ENCODE measurements at places on chromosomes 6 and 20.

GRCh38 chr6:33958526-33959328 is 154.9 kb upstream of the MLN start:
- DNase-seq, result no peak

DNA sequence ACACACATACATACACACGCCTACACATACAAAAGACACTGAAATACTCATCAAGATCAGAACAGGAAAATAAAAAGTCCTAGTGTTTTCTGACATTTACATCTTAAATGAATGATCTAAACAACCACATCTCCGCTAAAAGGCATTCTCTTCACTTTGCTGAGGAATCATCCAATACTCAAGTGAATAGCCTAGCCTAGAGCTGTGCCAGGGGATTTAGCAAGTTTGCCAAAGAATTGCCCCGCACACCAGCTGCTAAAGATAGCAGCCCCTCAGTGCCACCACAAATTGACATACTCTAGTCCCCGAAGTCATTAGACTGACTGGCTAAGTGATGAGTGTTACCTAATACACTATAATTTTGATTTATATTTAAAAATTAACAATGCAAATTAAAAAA is 246.8 kb upstream of the POU3F2 start:
- DNase-seq, result no peak

- DNase-seq, result peak; percentile 21
Observed at GRCh38 chr6:153231048-153231646, 100.1 kb upstream of the RGS17 start.

- DNase-seq, result peak; percentile 54
Observed at GRCh38 chr6:117483004-117483644, 650 bp downstream of the DCBLD1 start.

- DNase-seq, result no peak
Observed at GRCh38 chr6:167559675-167560479, 235.0 kb downstream of the TTLL2 start.

DNA sequence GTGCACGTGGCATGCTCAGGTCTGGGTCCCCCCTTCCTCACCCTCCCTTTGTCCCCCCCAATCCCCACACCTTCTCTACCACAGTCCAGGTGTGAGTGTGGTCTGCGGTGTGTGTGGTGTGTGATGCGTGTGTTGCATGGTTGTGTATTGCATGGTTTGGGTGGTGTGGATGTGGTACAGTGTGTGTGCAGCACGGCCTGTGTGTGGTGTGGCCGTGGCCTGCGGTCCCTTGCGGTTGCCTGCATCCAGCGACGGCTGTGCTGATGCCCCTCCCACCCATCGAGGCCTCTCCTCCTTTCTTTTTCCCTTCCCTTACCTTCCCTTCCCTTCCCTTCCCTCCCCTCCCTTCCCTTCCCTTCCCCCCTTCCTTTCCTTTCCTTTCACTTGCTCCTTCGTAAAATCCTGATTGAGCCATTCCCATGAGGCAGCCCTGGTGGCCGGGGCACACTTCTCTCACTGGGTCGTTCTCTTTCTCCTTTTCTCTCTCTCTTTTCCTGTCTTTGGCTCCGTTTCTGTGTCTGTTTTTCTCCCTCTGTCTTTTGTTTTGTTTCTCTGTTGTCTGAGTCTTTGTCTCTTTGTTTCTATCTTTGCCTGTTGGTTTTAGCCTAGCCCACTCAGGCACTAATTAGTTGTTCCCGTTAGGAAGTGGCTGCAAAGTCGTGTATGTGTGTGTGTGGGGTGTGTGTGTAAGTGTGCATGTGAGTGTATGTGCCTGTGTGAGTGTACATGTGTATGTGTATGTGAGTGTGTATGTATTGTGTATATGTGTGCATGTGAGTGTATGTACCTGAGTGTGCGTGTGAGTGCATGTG is 65.7 kb downstream of the SRC start:
- DNase-seq, result no peak

GRCh38 chr6:128494440-128494839 is 26.0 kb downstream of the PTPRK start:
- peak; percentile 61 for DNase-seq

DNA sequence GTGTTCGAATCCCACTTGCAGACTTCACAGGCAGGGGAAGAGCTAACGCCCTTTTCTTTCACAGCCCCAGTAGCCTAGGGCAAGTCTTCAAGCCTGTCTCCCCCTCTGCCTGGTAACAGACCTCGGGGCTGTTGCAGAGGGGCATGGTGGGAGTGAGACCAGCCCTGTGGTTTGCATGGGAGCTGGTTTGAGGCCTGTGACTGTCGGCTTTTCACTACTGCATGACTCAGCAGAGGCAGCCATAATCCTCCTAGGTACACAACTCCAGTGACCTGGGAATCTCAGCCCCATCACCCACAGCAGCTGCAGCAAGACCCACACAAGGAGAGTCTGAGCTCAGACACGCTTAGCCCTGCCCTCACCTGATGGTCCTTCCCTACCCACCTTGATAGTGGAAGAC is 55.3 kb upstream of the POPDC3 start:
- no peak for DNase-seq

DNA sequence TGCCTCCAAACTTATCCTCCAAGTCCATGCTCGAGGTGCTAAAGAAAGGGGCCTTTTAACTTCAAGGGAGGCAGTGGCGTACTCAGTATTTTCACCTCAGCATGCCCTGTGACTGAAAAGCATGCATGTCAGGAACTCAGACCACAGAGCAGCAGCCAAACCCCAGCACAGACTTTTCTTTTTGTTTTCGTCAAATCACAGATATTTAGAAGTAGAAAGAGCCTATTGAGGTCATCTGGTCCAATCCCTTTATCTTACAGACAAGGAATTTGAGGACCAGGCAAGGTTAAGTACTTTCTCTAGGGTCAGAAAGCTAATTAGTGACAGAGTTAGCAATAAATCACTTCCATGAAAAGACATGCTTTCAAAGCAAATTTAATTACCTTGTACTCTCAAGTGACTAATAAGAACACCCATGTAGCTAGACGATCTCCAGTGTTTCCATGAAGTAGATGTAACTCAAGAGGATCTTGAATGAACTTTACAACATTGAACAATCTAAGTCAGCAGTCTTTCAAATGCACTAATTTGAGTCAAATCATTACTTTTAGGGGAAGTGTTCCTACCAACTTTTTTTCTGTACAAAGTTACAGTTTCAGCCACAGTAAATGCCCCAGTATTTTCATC is 35.9 kb downstream of the MOXD1 start:
- no peak for DNase-seq

DNA sequence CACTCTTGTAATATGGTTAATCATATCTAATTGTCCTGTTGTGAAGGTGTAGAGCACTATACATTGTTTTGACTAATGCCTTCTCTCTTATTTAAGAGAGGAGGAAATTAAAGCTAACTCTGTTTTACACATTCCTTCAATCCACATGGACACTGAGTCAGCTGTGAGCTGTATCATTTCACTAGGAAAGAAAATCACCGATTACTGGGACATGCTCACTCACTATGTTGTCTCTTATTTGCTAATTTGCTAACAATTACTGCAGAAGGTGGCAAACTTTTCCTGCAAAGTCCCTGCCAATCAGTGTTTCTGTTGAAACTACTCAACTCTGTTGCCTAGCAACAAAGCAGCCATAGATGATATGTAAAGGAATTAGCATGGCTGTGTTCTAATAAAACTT is 98.2 kb downstream of the BCAS1 start:
- DNase-seq, result no peak

DNA sequence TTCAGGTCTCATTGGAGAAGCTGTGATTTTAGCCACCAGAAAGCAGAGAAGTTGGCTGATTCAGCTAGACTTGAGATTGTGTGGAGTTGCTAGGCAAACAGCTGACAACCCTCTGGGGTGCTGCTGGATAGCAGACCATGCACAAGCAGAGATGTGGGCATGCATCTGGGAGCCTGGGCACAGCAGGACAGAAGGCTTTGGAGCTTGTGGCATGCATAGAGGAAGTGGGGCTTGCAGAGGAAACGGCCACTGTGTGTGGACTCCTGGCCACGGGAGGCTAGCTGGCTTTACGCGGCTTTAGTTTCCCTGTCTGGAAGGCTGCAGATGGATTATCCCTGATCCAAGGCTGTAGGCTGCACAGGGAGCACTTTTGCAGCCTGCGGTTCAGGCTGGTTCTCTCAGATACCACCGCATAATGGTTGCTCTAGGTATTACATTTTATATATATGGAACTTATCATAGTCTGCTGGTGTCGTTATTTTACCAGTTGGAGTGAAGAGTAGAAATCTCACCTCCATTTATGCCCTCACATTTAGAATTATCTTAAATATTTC is 10.4 kb downstream of the ZNF831 start:
- DNase-seq, result no peak

DNA sequence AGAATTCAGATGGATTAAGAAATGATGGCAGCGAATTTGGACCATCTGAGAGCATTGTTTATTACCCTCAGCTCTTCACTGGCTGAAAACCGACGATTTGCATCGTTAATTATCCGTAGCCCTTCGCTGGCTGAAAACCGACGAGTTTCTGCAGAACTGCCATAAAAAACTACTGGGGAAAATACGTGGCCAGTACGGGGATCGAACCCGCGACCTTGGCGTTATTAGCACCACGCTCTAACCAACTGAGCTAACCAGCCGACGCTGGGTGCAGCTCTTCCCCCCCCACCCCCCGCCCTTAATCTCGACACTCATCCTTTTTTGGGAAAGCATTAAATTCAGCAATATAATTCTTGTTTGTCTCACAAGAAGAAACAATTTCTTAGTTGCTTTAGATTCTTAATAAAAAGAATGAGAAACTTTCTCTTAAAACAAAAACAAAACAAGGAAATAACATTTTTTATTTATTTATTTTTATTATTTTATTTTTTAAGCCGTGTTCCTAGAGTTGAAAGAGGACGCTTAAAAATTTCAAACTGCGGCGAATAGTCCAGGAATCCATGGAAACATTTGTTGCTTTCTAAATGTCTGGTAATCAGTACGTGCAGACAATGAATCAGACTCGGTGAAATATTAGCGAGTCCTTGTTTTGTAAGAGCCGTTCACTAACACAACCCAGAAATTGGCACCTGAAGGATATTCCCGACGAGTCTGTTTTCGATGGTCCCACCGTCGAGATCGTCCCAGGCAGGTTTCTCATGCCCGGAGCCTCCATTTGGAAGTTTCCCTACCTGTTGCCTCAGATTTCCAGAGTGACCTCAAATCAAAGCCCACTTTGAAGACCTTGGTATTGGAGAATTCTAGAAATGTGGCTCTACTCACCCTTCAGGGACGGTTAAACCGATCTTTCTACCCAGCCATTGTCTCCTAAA is 27.8 kb downstream of the PRSS16 start:
- no peak for DNase-seq

GRCh38 chr20:22584922-22585785 is 782 bp upstream of the FOXA2 start:
- DNase-seq, result no peak

DNA sequence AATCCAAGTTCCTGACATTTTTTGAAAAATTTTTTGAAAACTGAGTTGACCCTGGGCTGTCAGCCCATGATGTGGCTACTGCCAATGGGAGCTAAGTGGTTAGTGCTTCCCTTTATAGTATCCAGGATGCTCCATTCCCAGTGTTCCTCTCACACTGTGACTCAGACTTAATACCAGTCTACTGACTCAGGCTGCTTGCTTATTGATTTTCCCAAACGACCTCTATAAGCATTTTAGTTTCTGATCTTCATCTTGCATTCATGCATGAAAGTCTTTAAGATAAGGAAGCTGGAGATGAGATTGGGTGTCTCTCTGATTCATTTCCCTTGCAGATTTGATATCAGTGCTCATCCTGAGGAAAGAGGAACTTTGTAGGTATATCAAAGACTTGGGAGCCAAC is 560.0 kb downstream of the TBC1D32 start:
- DNase-seq, result no peak

GRCh38 chr20:54234991-54235390 is 27.1 kb downstream of the PFDN4 start:
- DNase-seq, result no peak

GRCh38 chr6:118546164-118546879 is 1.8 kb upstream of the PLN start:
- no peak for DNase-seq

DNA sequence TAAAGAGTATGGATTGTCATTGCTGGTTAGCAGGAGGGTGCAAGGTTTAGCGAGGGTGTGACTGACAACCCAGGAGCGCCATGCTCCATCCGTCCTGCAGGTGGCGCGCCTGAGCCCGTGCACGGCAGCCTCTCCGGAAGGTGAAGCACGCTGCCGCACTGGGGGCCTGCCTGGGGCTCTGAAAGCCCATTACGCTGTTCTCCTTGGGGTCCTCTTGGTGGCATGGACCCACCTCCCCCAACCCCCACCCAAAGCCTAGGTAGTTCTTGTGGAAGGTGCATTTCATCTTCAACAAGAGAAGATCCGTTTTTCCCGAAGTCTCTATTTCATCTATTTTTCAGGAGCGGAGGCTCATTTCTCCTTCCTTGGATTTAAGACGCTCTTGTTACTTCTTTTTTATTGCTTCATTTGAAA is 197.4 kb upstream of the KCNG1 start:
- DNase-seq, result no peak

GRCh38 chr6:1626481-1626880 is 16.8 kb downstream of the FOXC1 start:
- no peak for DNase-seq

GRCh38 chr20:61704661-61705060 is 361.0 kb downstream of the TAF4 start:
- no peak for DNase-seq

DNA sequence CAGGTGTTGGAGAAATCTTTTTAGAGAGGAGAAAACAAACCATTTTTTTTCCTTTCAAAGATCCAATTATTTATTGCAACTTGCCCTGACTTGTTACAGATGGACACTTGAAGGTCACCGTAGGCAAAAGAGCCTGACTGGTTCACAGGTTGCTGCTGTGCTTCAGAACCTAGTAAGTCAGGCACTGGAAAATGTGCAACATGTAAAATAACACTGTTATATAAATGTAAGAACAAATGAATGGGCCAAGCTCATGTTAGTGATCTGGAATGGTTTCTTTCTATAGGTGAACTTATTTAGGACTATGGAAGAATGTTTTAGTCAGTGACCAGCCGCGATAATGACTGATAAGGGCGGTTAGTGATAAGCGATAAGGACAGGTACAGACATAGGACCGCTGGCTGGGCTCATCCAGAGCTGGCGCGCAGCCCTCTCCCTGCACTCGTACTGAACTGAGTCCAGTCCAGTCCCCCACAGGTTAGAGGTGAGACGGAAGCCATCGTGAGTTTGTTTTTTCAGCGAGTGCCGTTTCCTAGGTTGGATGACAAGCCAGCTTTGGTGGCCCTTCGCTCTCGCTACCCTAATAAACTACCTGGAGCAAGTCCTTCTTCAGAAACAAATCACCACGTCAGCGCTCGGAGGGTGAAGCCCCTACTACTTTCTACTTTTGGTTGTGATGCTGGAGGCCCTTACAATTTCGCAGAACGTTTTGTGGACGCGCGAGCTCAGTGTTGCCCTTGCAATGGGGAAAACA is 94.4 kb upstream of the PRDM1 start:
- DNase-seq, result no peak

GRCh38 chr6:2651961-2652360 is 98.8 kb downstream of the MYLK4 start:
- DNase-seq, result no peak

- DNase-seq, result no peak
Observed at GRCh38 chr6:156840606-156841005, 63.4 kb downstream of the ARID1B start.

Data from fibroblast of gingiva (primary cell).